Mucosa of gallbladder (tissue), 1 donor: ENCODE measurements at places on chromosomes 5 and 9. TPM values are rescaled to one million over a fixed set of nuclear protein-coding genes. Genes with fewer than 3 reads are reported as not detected.

DNA sequence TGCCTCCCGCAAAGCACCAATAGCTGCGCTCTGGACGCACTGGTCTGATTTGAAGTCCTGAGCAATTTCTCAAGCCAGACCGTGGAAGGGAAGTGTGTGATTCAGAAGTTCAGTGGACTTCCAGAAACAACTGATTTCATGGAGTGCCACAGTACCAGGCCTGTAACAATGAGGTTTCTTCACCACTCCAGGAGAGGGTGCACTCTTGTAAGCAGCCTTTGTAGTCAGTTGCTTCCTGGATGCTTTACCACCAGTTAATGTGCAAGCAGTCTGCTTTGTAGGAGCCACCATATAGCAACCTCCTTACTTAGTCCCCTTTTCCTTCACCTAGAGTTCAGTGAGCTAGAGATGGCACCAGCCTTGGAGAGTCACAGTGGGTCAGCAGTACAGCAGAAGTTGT is 12.3 kb downstream of the CAAP1 start:
- no peak for DNase-seq

DNA sequence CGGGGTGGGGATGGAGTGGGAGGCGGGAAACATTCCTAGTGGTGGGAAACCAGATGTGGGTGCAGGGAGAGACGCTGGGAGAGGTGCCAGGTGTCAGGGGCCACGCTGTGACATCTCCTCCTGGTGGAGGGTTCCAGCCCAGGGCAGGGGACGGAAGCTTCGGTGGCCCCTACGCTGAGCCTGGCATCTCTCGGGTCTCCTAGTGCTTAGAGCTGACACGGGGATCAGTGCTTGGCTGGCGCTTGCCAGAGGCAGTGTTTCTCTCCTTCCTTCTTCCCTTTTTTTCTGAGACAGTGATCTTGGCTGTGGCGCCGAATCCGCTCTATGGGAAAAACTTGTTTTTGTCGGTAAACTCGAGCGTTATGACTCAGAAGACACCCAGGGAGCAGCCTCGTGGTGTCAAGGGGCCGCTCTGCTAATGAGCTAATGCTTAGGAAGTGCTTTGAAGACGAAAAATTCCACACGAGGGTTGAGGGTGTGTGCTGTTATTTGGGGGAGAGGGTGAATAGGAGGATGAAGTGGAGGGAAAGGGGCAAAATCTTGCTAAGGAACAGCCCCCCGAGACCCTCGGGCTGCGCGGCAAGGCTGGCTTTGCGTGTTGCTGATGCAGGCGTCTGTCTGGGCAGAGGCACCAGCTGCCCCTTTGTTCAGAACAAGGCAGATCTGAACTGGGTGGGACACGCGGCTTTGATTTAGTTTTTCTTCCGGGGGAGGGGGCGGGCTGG is 20.4 kb upstream of the IER5L start:
- no peak for DNase-seq

DNA sequence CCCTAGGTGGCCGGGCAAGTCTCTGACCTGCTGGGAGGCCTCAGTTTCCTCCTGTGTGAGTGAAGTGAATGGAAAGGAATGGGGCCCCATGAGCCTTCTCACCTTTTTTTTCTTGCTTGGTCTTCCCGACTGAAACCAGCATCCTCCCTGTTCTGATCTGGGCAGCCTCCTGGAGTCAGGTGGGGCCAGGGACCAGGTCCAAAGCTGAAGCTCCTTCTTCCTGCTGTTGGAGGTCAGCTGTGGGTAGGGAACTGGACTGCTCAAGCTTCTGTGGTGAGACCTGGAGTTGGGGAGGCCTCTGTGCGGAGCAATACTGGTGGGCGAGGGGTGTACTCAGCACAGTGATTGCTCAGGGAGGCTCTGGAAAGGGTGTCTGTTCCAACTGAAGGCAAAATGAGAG is 99.7 kb downstream of the PCSK1 start:
- no peak for DNase-seq

GRCh38 chr9:38137342-38137741 is 68.3 kb upstream of the SHB start:
- DNase-seq = no peak

DNA sequence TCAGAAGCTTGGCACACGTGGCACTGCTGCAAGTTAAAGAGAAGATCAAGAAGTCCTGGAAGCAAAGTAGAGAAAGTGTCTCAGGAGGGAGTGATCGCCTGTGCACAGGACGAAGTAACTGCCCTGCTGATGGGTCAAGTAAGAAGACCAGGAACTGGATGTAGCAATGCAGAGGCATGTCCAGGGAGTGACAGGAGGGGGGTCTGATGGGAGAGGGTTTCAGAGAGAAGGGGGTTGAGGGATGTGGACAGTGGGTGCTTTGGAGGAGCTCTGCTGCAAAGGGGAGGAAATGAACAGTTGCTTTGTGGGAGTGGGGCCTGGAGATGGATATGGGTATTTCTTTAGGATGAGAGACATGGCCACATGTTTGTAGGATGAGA is 60.2 kb upstream of the PHYKPL start:
- DNase-seq = no peak

DNA sequence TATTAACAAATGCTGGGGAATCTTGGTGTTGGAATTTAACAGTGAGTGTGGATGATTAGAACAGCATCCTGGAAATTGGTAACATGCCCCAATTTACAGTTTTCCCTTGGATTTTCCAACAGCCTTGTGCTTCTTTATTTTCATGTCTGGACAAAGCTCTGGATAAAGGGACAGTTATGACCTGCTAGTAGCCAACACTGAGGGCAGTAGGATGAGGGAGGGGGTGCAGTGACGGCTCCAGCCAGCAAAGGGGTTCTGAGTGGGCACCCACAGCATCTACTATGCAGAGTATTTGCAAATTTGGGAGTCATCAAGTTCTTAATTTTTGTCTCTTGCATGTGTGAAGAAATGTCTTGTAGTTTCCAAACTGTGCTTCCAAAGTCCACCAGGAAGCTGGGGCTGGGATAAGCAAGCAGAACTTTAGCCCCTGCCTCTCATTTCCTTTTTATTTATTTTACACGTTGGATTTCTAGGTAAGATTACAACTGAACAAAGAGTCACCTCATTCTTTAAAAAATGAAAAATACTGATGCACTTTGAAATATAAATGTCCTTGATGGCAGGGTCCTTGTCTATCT is 63.0 kb upstream of the SELENOP start:
- no peak for DNase-seq

KIF24 gene
- total RNA-seq = 1.9 TPM
